ENCODE measurements at places on chromosomes 13 and 19.

DNA sequence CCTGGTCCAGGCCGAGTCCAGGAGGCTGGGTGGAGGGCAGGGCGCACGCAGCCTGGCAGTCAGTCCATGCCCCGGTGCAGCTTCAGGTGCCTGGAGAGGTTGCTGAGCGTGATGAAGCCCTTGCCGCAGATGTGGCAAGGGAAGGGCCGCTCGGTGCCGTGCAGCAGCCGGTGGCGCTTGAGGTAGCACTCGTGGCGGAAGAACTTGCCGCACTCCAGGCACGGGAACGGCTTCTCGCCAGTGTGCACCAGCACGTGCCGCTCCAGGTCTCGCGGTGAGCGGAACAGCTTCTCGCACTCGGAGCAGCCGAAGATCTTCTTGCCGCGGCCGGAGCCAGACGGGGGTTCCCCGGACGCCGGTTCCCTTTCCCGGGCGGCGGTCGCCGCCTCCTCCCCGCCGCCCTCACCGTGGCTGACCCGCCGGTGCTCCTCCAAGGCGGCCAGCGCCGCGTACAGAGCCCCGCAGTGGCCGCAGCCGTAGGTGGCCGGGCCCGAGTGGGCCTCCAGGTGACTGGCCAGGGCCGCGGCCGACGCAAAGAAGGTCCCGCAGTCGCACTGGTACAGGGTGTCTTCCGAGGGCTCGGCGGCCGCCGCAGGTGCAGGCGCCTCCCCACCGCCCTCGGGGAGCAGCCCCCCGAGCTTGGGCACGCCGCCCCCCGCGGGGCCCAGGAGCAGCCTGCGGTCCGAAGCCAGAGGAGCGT, 6.8 kb downstream of the FIZ1 start:
- no peak for DNase-seq

GRCh38 chr19:36573020-36573894, at the start of gene ZNF529:
ZNF529 (minus strand) TSS chr19:36573292; CDS start chr19:36572346, 946 bp downstream.
- peak; percentile 66 for DNase-seq

DNA sequence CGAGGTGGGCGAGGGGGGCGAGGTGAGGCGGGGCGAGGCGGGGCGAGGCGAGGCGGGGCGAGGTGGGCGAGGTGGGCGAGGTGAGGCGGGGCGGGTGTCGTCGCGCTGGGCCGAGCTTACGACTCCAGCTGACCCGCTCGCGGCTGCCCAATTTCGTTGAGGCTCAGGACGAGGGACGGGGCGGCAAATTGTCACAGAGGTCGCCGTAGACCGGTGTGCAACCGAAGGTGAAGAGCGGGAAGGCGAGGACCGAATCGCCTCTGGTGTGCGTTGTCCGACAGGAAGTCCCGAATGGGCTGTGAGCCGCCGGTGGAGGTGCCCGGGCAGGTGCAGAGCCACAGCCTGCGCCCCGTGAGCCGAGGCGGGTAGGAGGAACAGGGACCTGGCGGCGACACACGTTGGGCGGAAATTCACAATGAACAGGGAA, at the start of gene LACC1:
Gene LACC1 (plus strand): TSS at position 150 of the 427 bp plus-strand sequence. CDS start 1,082 bp downstream, outside the sequence.
- DNase-seq: no peak

GRCh38 chr19:24054044-24054935, 32.7 kb upstream of the ZNF254 start:
- DNase-seq: no peak

DNA sequence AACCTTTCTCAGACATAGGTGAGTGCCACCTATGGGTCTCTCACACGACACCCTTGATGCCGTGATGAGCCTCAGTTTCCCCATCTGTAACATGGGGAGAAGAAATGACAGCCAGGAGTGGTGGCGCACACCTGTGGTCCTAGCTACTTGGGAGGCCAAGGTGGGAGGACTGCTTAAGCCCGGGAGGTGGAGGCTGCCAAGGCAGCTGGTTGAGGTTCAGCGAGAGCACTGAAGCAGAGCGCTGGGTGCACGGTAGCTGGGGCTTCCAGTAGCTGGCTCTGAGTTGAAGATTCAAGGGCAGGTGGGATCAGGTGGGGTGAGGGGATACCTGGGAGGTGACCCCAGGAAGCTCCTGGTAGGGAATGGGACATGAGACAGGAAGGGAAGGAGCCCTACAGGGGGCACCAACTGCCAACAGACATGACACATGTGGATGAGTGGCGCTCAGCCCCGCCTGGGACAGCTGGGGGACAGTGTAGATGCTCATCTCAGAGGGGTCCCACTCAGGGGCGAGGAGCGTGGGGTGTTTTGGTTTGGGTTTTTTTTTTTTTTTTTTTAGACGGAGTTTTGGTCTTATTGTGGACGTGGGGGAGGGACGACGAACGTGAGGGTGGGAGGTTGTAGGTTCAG, 6.5 kb upstream of the SSBP4 start:
- DNase-seq: no peak

DNA sequence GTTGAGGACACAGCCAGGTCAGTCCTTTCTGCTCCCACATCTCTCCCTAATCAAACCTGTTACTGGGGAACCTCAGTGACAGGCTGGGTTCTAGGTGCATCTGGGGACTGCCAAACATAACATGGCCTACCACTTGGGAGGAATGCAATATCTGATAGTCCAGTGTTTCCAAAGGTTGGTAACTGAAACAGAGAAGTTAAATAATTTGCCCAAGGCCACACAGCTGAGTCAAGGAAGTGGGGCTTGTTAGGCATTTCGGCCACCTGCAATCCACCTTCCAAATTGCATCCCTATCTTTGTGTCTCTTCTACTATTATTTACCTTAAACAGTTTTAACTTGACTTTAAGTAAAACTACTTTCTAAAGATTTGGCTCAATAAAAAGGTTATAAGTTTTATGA, 731.3 kb downstream of the UQCRFS1 start:
- DNase-seq: no peak

DNA sequence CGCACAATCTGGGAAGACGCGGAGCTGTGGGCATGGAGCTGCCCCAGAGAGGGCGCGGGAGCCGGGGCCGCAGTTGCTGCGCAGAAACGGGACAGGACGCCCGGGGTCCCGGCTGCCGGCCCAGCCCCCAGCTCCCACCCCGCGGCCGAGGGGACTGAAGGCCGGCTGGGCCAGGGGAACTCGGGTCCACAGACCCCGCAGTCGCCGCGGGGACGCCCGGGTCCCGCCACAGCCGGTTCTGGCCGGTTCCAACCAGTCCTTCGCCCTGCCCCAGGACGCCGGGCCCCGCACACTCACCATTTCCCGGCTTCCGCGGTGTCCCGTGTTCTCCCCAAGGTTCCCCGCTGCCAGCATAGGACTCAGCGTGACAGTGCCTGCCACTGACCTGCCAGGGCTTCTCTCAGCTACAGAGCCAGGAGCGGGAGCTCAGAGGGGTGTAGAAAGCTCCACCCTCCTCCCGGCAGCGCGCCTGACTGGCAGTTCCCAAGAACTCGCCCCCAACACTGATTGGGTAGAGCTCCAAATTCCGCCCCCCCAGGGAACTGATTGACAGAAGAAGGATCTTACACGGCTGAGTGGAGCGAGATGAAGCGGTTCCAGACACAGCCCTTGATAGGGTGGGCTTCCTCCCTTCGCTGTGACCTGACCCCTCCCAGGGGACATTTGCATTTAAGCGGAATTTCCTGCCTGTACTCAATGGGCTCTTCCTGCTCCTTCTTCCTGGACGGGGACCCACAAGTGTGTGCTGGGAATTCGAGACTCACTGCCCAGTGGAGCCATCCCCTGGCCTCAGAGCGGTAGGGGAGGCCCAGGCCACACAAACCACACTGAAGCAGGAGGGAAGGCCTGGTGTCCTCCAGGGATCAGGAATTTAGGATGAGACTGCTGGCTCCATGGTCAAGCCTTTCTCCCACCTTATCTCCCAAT, at the start of gene ZNF442:
Gene ZNF442 (minus strand): TSS at position 448 of the 927 bp plus-strand sequence. CDS start 2,052 bp downstream, outside the sequence.
- peak; percentile 76 for DNase-seq

DNA sequence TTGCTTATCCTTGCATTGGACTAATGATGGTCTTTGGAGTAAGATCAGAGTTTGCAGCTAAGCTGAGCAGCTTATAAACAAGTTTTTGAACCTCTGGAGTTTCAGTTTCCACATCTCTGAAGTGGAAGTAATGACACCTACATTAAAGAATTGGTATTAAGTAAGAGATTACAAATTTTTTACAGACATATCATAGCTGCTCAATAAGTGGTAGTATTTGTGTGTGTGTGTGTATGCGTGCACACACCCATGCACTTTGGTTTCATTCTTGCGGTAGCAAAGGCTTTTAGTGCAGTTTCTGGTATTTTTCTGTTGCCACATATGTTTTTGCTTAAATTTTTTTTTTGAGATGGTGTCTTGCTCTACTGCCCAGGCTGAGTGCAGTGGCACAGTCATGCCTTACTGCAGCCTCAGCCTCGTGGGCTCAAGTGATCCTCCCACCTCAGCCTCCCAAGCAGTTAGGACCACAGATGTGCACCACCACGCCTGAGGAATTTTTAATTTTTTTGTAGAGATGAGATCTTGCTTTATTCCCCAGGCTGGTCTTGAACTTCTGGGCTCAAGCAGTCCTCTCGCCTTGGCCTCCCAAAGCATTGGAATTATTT, 4.5 kb downstream of the NAA16 start:
- no peak for DNase-seq

DNA sequence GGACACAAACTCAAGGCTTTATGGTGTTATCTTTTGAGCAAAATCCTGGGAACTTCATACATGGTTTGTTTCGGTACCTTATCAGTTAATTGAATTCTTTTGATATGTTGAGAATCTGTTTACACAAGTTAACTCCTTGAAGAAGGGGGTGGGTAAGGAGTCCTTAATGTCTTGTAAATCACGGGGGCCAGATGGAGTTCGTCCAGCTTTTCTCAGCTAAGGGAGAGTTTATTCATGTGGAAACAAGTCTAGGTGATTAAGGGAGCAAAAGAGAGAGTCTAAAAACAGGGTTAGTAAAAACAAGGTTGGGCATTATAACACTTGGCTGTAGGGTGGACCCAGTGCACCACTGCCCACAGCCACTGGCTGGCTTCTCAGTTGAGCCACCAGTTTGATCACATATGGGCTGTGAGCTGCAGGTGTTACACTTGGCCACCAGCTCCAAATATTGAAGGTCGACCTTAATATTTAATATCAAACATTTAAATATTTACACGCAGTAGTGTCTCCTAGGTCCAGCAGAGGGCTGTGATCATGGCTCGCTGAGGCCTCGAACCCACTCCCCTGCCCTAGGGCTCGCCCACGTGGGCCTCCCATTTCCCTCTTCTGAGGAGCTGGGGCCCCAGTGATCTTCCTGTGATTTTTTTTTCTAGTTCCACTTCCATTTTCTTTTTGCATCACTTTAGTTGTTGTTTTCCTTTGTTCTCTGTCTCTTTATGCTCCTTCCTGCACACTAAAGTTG, 21.0 kb upstream of the ZNF43 start:
- DNase-seq: no peak

DNA sequence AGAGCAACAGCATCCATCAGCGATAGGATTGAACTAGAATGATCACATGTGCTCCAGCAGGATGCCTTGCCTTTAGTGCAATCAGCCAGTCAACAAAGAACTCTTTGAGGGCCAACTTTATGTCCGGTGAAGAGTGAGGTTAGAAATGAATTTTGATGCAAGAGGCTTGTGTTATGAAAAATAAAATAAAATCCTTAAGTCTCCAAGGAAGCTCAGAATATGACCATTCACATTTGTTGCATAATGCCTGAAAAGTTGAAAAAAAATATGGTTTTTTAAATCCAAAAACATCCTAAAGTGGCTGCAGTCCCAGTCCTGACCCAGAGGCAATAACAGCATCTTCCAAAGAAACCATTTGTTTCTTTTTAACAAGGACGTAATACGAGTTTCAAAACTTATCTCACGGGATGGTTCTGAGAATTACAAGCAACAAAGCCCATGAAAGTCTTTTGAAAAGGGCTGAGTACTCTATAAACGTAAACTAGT, 61.3 kb downstream of the DCLK1 start:
- DNase-seq: no peak

DNA sequence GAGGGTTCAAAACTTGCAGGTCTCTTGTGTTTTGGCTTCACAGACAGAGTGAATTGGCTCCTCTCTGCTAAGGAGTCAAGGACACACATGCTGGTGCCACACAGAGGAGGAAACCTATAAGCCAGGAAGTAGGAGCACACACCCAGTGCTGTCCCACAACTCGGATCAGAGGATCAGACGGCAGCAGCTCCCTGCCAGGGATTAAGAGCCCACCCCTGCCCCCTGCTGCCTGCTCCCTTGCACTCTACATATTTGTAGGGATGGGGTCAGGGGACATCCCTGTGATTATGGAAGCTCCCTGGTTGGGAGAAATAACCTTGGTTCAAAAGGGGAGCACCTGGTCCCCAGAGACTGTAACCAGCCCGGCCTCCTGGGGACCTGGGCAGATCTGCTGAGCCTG, 77.5 kb upstream of the CLDN10 start:
- no peak for DNase-seq

- DNase-seq: no peak
These were observed 58.8 kb upstream of the UBL3 start for GRCh38 chr13:29909081-29909730.

GRCh38 chr19:1893791-1894190, 8.5 kb upstream of the ABHD17A start:
- DNase-seq: no peak

GRCh38 chr19:38072776-38073750, 151.0 kb downstream of the DPF1 start:
- DNase-seq: no peak

DNA sequence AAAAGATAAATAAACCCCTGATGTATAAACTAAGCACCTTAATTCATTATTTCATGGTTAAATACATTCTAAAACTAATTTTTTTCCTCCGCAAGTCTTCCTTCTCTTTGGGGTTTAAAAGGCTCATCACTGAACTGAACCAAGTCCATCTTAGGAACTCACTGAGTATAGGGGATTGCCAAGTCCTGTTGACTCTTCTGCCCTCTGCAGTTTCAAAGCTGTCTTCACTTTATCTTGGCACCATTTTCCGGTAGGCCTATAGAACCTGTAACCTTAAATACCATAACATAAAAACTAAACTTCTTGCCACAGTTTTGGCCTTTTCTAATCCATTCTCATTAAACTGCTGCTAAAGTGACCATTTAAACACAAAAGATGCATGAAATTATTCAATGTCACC, 66.5 kb upstream of the USPL1 start:
- DNase-seq: no peak

Measured in activated CD4-positive, alpha-beta T cell treated with anti-CD3 and anti-CD28 coated beads for 24 hours (primary cell).